ENCODE measurements at places on chromosomes 11 and 22. TPM values are rescaled to one million over a fixed set of nuclear protein-coding genes. Genes with fewer than 3 reads are reported as not detected.

GRCh38 chr22:39264349-39265038, 19.7 kb upstream of the PDGFB start:
- DNase-seq, result no peak

- DNase-seq, result no peak
These were observed 56.6 kb upstream of the LIN7C start for GRCh38 chr11:27563201-27563600.

DNA sequence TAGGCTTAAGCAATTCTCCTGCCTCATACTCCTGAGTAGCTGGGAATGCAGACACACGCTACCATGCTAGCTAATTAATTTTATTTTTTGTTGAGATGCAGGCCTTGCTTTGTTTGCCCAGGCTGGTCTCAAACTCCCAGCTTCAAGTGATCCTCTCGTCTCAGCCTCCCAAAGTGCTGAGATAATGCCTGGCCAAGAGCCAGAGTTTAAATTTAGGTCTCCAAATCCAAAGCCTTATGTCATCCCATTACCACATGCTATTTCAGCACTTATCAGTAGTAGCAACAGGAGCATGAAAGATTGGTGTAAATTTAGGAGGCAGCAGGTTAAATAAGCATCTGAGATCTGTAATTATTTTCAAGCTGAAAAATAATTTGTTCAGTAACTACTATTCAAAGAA, 326.1 kb upstream of the ANO5 start:
- no peak for DNase-seq

Gene KBTBD4
- total RNA-seq, result 18.8 TPM
